ENCODE measurements at places on chromosomes 11 and 22.

DNA sequence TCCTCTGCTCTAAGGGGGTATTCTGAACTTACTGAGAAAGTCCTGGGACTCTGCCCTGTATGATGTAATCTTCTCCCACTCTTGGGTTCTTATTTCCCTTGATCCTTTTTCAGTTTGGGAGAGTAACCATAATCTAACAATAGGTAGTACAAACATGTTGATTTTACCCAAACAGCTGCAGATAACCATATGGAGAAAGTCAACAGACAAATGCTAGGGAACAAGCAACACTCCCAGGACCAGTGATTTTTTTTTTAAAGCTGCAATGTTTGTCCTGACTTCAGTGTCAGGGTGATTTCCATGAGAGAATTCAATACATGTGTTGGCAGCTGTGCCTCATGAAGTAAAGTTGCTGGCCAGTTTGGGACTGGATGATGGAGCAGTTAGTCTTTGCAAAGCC lies 156.5 kb downstream of the FCHSD2 start:
- DNase-seq = no peak

DNA sequence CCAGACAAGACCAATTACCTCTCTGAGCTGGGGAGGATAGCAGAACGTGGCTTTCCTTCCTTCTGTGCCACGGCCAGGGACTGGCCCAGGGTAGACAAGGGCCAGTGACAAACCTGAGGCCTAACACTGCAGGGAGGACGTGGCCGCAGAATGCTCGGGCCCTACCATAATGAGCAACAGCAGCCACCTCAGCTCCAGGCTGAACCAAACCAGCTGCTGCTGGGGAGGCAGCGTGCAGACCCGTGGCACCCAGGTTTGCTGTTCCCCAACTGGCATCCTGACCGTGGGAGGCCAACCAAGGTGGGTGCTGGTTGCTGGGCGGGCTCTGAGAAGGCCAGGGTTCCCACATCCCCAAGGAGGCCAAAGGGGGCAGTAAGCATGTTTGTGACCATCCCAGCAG lies 83.0 kb downstream of the MORC2 start:
- no peak for DNase-seq

DNA sequence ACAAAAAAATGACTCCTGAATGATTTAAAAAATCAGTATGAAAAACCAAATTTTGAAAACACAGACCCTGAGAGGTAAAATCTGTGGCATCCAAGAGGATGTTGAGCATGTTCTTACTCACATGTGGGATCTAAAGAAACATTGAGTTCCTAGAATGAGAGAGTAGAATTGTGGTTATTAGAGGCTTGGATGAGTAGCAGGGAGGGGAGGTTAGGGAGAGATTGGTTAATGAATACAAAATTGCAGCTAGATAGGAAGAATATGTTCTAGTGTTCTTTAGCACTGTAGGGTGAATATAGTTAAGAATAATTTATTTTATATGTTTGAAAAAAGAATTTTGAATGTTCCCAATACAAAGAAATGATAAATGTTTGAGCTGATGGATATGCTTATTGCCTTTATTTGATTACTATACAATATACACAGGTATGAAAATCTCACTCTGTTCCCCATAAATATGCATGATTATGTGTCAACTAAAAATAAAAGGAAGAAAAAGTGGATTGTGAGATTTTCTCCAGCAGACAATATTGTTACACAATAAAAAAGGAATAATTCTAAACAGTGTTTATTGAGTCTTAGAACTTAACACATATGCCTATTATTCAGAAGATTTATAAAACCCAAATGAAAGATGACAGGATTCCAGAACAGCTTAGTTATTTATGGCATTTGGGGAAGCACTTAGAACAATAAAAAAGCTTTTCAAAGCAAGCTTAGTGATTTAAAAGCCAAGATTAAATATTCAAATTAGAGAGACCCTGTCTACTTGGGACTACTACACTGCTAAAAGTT lies 28.7 kb downstream of the MS4A2 start:
- no peak for DNase-seq

GRCh38 chr11:126263489-126263888 lies 5.2 kb downstream of the SRPRA start:
- DNase-seq = no peak

- DNase-seq = no peak
Observed at GRCh38 chr11:64757549-64758329, 2.0 kb downstream of the PYGM start.

DNA sequence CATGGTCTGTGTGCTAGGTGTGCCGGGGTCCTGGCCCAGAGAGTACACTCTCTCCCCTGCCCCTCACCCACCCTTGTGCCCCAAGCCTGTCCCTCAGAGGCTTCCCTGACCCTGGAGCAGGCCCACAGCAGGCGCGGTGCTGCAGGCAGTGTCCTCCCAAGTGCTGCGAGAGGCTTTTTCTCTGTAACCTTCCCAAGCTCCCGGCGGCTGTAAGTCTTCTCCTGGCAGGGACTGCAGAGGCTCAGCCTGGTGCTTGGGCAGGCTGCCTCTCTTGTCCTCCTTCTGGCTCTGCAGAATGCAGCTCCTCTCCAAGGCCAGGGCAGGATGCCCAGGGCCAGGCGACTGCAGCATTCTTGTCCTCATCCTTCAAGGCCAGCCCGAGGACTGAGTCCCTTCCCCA lies 15.9 kb downstream of the RFPL1 start:
- DNase-seq = no peak

DNA sequence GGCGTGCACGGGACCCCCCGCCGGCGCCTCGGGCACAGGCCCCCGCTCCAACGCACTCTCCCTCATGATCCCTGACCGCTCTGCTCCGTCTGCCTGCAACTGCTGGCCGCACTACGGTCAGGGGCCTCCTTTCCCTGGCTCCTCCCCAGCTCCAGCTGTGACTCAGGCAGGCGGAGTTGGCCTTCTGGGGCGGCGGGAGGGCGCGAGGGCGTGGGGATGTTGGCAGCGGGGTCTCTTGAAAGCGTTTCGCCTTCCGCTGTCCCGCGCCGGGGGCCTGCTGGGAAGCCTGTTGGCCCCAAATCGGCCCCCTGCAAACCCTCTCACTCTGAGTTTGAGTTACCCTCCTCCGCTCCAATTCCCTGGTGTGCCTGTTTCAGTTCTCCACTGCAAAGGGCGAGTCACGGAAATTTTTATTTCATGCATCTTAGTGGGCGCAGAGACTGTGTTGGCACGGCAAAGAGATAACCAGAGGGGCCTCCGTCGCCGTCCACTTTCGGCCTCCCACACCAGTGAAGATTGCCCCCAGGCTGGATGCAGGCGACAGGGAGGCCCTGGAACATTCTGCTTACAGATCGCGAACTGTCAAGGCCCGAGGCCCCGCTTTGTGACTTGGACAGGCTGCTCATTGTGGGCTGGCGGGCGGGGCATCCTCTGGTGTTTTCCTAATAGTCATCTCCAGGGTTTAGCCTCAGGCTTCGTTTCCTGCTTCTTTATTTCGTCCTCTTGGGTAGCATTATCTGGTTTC lies at the start of gene CAVIN3:
Gene CAVIN3 (minus strand): TSS at position 91 of the 745 bp plus-strand sequence. CDS start 25 bp downstream, at position 66.
- DNase-seq = no peak

GRCh38 chr22:42918500-42918899 lies 61.4 kb upstream of the ARFGAP3 start:
- DNase-seq = no peak

GRCh38 chr11:128488471-128488870 lies 98.9 kb downstream of the ETS1 start:
- no peak for DNase-seq

DNA sequence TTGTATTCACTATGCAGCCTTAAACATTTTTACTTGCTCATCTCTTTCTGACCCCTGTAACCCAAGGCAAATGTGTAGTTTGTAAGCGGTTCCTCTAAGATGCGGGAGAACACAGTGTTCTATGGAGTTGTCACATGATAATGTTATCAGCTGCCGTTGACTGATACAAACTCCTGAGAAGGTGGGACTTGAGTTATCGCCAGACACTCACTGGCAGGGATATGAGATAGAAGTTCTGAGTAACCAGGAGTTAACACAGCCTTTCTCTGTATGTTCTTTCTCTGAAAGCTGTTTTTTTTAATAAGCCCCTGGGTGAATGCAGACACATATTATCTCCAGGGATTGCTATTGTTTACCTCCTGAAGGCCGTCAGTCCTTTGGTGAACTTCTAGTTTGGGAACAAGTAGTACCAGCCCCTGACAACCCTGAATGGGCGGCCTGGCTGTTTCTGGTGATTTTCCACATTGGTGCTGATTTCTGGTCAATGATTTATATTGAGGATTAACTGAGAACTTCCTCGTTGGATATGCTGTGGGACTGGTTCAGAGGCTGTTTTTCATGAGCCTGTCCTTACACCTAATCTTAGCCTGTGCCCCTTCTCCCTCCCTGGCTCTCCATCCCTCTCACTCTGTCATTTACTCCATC lies 155.3 kb upstream of the RASSF10 start:
- DNase-seq = no peak

DNA sequence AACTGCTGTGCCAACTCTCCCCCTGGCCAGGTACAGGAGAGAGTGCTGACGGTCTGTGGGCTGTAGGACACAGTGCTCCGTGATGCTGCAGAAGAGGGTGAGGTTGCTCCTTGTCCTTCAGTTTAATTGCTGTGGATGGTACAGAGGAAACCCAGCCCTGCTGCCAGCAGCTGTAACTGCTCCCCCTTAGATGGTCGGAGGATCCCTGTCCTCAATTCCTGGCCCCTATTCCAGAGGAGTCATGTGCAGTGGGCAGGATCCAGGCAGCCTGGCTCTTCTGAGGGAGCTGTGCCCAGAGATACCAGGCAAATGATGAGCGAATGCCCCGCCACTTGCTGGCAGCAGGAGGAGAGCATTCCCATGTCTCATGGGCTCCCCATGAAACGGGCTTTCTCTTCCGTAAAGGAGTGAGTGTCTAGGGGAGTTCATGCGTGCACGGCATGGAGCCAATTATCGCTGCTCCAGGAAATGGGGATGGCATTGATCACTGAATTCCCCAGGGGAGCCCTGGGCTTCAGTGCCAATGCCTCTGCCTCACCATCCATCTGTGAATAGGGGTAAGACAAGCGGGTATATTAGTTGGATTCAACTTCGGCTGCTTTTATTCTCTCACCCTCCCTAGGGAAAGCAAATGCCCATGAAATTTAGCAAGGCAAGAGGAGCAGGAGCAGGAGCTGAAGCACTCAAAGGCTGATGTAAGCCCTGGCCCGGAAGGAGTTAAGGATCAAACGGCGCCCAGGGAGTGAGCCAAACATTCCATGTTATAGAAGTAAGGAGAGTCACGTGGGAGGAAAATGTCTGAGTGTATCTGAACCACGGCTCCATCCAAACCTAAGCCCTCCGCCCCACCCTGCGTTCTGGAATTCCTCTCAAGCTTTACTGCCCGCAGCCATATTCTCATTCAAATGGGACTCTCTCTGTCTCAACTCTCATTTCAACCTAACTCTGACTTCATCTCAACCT lies 51.0 kb upstream of the CSNK2A3 start:
- DNase-seq = no peak

- DNase-seq = no peak
Observed at GRCh38 chr11:19092342-19092741, 24.6 kb upstream of the ZDHHC13 start.

GRCh38 chr11:36399236-36399635 lies 103.1 kb downstream of the PRR5L start:
- DNase-seq = no peak

- no peak for DNase-seq
Observed at GRCh38 chr22:36580846-36581245, 51.9 kb upstream of the EIF3D start.

DNA sequence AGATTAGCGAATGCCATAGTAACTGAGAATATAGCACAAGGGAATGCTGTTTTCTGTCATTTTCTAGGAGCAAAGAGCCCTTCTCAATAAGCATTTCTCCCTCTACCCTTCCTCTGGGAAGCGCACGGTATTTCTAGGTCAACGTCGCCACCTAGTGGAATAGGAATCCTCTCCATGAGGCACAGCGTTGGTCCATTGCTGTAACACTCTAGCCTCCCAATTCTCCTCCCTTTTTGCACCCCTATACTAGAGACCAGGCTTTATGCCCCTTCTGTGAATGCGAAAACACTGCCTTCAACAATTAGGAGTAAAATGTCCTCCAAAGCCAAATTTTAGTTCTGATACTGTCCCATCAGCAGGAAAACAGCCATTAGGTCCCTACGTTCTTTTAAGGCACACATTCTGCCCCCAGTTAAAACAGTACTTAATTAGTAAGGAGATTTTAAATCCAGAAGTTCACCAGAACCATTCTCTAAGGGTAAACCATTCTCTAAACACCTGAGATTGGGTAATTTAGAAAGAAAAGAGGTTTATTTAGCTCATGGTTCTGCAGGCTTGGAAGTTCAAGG lies 12.8 kb upstream of the HYLS1 start:
- DNase-seq = peak; percentile 12

GRCh38 chr11:132342408-132342807 lies 972.0 kb downstream of the NTM start:
- DNase-seq = no peak

- peak; percentile 79 for DNase-seq
Observed at GRCh38 chr22:20885557-20886323, 26.9 kb downstream of the SNAP29 start.

- no peak for DNase-seq
Observed at GRCh38 chr11:38530226-38530625, 1932.2 kb upstream of the RAG2 start.

GRCh38 chr22:26852176-26852575 lies 194.8 kb downstream of the MIAT start:
- no peak for DNase-seq

GRCh38 chr11:13216711-13217075 lies 60.9 kb upstream of the BMAL1 start:
- no peak for DNase-seq

- peak; percentile 96 for DNase-seq
Observed at GRCh38 chr22:42353883-42354727, 78.1 kb downstream of the NFAM1 start.

DNA sequence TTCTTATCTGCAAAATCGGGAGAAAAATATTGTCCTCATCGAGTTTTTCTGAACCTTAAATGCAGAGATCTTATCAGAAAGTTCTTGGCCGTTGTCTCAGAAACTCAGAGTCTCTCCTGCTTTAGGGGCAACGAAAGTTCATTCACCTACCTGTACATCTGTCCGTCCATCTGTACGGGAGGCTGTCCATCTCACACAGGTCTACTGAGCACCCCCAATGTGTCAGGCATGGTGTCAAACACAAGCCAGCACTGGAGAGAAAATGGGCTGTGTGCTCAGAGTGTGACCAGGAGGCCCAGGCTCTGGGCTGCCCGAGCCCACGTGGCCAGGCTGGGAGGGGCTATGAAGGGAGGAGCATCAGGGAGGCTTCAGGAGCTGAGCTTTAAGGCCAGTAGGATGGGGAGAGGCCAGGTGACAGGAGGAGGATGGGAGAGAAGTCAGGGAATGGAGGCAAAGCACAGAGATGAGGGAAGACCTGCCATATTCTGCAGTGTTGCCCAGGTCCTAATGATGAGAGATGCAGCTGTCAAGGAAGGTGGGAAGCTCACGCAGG lies 62.4 kb upstream of the MYEOV start:
- no peak for DNase-seq

DNA sequence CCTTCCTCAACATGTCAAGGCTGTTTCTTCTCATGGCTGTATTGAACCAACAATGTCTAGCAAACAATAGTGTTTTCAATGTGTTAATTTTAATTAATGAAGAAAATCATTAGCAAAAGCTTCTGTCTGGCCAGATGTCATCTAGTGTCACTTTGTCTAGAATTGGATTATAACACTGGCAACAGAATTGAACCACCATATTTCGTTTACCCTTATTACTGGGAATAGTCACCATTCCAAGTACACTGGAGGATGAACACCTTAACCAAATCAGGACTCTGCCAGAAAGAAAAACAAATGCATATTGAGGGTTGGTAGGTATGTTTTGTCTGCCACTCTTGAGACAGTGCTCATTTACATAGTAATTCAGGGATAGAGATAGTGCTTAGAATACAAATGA lies 146.2 kb downstream of the LRRC4C start:
- no peak for DNase-seq

- peak; percentile 27 for DNase-seq
Observed at GRCh38 chr22:41092847-41093411, 537 bp downstream of the EP300 start.

GRCh38 chr11:43243927-43244326 lies 67.9 kb upstream of the API5 start:
- no peak for DNase-seq

All from NCI-H1694 treated with DMSO at 0.1 percent for 48 hours (cell line).